ENCODE measurements at places on chromosomes 7 and 10.
A peak's percentile ranks its signal among the peaks of the same experiment; 100 is the strongest.

DNA sequence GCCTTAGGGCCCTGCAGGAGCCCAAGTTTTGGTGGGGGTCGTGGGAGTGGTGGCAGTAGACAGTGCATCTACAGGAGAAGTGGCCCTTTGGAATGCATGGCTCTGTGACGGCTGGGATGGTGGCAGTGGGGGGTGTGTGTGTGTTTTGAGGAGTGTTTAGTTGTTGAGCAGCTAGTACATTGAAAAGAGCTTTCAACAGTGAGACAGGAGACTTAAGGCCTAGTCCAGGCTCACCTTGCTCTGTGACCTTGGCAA, 27.1 kb downstream of the ZNF775 start:
- peak overlapping the region; percentile 81 for H3K27ac ChIP-seq
- H3K4me1 ChIP-seq, result peaks cover 44% of the 10 kb centered on the region
- DNase-seq, result no peak
- peaks cover 4% of the 10 kb centered on the region for H3K36me3 ChIP-seq

GRCh38 chr10:132401401-132402118, 4.6 kb downstream of the PWWP2B start:
- no peak overlapping the region for H3K27ac ChIP-seq
- peaks cover 8% of the 10 kb centered on the region for H3K36me3 ChIP-seq
- no peak for DNase-seq
- H3K4me1 ChIP-seq, result peaks cover 21% of the 10 kb centered on the region
- H3K27me3 ChIP-seq, result no peaks in the 10 kb centered on the region

- peaks cover 26% of the 10 kb centered on the region for H3K4me1 ChIP-seq
- H3K4me3 ChIP-seq, result no peak overlapping the region
- H3K36me3 ChIP-seq, result no peaks in the 10 kb centered on the region
- H3K27ac ChIP-seq, result no peak overlapping the region
Observed at GRCh38 chr7:69864822-69865221, 266.5 kb downstream of the AUTS2 start.

GRCh38 chr10:75613685-75614504, 182.5 kb downstream of the LRMDA start:
- no peak overlapping the region for H3K4me3 ChIP-seq
- no peak for DNase-seq

- peaks cover 25% of the 10 kb centered on the region for H3K27me3 ChIP-seq
- H3K27ac ChIP-seq, result no peak overlapping the region
- no peak for DNase-seq
- H3K4me3 ChIP-seq, result no peak overlapping the region
Observed at GRCh38 chr10:71675295-71675970, 44.1 kb downstream of the C10orf105 start.

GRCh38 chr10:12663863-12664262, 314.5 kb downstream of the CAMK1D start:
- H3K4me1 ChIP-seq, result peaks cover 20% of the 10 kb centered on the region
- H3K4me3 ChIP-seq, result no peak overlapping the region
- no peak for DNase-seq

DNA sequence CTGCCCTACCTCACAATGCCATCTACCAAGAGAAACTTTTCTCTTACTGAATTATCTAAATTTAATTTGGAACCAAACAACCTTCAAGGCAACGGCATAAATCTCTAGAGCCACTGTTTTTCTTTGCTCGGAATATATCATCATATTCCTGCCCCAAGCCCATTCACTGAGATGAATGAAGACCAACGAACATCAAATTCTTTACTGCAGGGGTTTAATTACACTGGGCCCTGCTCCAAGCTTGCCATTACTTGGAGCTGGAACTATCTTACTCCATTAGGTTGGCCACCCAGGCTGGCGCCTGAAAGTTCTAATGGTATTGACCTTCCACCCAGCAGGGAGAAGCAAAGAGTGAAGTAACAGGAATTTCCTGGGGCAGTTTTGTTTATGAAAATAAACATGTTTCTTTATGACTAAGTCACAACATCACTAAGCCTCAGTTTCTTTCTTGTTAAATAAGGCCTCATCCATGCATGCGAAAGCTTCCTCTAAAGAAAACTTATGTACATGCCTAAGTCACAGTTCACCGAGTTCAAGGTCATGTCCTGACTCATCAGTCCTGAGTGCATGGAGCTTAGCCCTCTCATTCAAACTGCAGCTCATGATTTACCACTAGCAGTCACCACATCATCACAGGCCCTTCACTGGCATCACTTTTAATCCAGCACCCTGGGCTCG, 42.1 kb upstream of the ANAPC16 start:
- peaks cover 18% of the 10 kb centered on the region for H3K36me3 ChIP-seq
- H3K27ac ChIP-seq, result peak overlapping the region; percentile 15
- DNase-seq, result no peak
- no peak overlapping the region for H3K4me3 ChIP-seq
- peaks cover 25% of the 10 kb centered on the region for H3K4me1 ChIP-seq

- peaks cover 2% of the 10 kb centered on the region for H3K27me3 ChIP-seq
- no peaks in the 10 kb centered on the region for H3K36me3 ChIP-seq
Observed at GRCh38 chr7:150842018-150842417, 10.3 kb upstream of the AOC1 start.

- DNase-seq, result peak; percentile 94
- H3K4me3 ChIP-seq, result peak overlapping the region; percentile 16
- peaks cover 63% of the 10 kb centered on the region for H3K4me1 ChIP-seq
Observed at GRCh38 chr10:71840177-71840957, 10.7 kb downstream of the PSAP start.

DNA sequence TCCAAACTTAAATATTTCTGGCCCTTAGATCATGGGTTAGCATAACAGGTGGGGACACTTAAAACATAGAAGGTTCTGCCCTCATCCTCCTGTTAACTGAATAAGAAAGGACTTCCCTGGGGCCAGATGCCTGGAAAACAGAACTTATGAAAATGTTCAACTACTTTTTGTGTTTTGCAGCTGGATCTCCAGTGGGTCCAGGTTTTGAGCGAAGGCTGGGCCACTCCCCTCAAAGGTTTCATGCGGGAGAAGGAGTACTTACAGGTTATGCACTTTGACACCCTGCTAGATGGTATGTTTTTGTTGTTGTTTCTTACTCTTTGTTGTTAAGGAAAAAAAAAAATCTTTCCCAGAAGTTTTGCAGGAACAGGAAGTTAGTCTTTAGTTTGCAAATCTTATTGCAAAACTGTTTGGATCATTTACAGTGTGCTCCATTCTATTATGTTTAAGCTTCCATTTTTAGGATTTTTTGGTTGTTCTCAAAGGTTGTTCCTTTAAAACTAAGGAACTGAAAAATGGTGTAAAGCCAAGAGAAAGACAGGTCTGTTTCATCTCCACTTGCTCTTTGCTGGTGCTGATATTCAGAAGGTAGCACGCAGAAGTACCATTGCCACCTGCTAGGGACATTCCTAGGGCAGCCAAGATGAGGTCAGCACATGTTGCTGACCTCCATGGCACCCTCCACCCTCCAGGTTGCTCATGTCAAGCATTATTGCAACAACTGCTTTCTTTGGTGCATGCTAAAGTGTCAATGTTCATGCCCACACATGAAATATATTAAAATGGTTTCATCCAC, 56.1 kb downstream of the PAPSS2 start:
- no peaks in the 10 kb centered on the region for H3K4me1 ChIP-seq
- no peak overlapping the region for H3K27ac ChIP-seq
- H3K27me3 ChIP-seq, result no peaks in the 10 kb centered on the region
- H3K4me3 ChIP-seq, result no peak overlapping the region
- no peaks in the 10 kb centered on the region for H3K36me3 ChIP-seq

DNA sequence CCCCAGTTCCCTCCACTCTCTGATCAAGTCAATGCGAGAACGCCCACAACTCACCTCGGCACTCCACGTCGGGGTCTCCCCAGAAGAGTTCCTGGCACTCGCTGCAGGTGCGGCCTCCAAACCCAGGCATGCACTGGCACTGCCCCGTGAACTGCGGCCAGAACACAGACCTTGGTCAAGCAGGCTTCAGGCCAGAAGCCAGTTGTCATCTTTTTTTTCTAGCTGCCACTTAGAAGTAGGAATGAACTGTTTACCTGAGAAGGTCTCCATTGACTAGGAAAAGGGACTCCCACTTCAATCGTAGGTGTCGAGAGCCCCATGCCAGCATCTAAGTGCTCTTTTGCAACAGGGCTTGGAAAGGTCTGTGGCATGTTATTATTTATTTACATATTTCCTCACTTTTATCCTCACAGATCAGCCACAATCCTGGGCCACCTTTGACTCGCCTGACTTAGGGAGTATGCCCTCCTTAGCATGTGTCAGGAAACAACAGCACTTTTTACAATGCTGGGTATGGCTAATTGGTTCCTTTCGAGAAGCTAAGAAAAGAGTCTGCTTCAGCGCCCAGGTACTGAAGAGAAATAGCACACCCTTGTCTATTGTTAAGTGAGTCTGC, 51.7 kb downstream of the LAMB1 start:
- H3K27ac ChIP-seq, result peak overlapping the region; percentile 84
- H3K4me1 ChIP-seq, result peaks cover 84% of the 10 kb centered on the region
- no peaks in the 10 kb centered on the region for H3K27me3 ChIP-seq
- no peak for DNase-seq
- peaks cover 77% of the 10 kb centered on the region for H3K36me3 ChIP-seq
- no peak overlapping the region for H3K4me3 ChIP-seq

DNA sequence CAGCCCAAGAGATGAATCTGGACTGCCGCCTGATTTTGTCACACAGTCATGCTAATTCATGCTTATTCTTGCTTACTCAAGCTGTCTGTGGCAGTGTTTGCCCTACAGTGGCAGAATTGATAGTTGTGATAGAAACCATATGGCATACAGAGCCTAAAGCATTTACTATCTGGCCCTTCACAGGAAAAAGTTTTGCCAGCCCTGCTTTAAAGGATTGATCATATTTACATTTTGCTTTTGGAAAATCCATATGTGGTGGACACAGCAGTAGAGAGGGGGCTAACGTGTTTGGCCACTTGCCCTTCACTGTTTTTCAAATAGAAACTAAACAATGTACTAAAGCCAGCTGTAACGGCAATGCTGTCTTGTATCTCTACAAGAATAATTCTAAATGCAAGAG, 974.0 kb upstream of the GHITM start:
- H3K4me1 ChIP-seq, result peaks cover 5% of the 10 kb centered on the region
- H3K4me3 ChIP-seq, result no peak overlapping the region
- no peak for DNase-seq
- no peaks in the 10 kb centered on the region for H3K27me3 ChIP-seq

- H3K27ac ChIP-seq, result no peak overlapping the region
- H3K36me3 ChIP-seq, result no peaks in the 10 kb centered on the region
- H3K4me3 ChIP-seq, result no peak overlapping the region
- no peaks in the 10 kb centered on the region for H3K4me1 ChIP-seq
Observed at GRCh38 chr7:155985518-155986250, 173.4 kb upstream of the SHH start.

GRCh38 chr10:3723766-3724165, 61.2 kb downstream of the KLF6 start:
- no peaks in the 10 kb centered on the region for H3K4me1 ChIP-seq
- no peak for DNase-seq
- peaks cover 8% of the 10 kb centered on the region for H3K27me3 ChIP-seq
- no peaks in the 10 kb centered on the region for H3K36me3 ChIP-seq
- no peak overlapping the region for H3K4me3 ChIP-seq

DNA sequence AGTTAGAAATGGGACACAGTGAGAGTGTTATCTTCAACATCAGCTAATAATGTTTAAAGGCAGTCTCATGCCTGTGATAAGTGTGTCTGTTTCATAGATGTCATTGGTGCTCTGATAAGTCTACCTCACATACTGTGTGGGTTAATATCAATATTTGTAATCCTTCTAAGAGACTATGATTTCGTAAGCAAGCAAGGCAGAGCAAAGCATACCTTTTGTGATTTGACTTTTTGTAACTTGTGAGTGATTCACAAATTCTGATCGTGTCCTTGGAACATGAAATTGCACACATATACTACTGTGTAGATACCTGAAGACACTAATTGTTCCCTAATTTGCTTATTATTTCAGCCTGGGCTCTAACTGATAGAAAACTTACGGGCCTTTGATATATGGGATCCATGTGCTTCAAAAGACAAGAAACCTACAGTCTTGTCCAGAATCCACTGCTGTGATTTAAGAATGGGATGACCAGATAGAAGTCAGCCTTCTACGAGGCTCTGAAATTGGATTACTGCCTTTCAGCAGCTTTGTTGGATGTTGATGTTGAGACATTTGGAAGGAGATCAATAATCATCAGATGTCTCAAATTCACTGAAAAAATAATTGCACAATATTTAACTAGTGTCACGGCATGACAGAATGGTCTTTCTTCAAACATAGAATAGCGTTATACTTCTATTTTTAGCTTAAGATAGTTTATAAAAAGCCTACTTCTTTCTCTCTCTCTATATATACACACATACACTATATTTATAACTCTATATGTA, 63.2 kb upstream of the KLF6 start:
- no peak for DNase-seq
- no peaks in the 10 kb centered on the region for H3K27me3 ChIP-seq
- no peak overlapping the region for H3K4me3 ChIP-seq
- H3K36me3 ChIP-seq, result no peaks in the 10 kb centered on the region

GRCh38 chr10:88881922-88882645, 2.0 kb downstream of the STAMBPL1 start:
- no peak for DNase-seq
- no peaks in the 10 kb centered on the region for H3K27me3 ChIP-seq
- H3K4me3 ChIP-seq, result peak overlapping the region; percentile 42
- H3K4me1 ChIP-seq, result peaks cover 37% of the 10 kb centered on the region
- H3K36me3 ChIP-seq, result no peaks in the 10 kb centered on the region

DNA sequence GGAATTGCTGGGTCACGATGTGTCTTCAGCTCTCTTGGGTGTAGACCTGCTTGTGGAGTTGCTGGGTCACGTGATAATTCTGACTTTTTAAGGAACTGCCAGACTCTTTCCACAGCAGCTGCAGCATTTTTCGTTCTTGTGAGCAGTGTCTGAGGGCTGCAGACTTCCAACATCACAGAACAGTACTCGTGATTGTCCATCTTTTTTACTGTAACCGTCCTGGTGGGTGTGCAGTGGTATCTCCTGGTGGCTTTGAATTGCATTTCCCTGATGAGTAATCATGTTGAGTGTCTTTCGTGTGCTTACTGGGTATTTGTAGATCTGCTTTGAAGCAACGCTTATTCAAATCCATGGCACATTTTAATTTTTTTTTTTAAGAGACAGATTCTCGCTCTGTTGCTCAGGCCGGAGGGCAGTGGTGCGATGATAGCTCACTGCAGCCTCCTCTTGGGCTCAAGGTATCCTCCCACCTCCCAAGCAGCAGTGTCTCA, 22.7 kb downstream of the INPP5A start:
- peaks cover 9% of the 10 kb centered on the region for H3K4me1 ChIP-seq
- no peaks in the 10 kb centered on the region for H3K36me3 ChIP-seq
- no peak for DNase-seq
- H3K27ac ChIP-seq, result no peak overlapping the region

DNA sequence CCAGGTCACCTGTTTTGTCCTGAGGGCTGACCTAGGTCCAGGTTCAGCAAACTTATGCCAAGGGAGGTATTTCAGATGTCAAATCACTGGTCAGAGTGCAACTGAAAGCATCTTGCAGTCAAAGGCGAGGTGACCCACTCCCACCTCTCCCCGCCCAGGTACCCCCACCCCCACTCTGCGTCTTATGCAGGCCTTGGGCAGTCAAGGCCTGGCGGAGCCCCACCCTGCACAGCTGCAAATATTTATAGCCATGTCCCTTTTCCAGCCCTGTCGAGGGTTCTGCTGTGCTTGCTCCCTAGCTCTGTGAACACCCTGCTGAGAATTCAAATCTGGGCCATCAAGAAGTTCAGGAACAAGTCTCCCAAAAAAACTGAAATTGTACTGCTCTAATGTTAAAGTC, 40.6 kb upstream of the BMPR1A start:
- DNase-seq, result no peak
- no peaks in the 10 kb centered on the region for H3K27me3 ChIP-seq
- peaks cover 6% of the 10 kb centered on the region for H3K4me1 ChIP-seq
- no peaks in the 10 kb centered on the region for H3K36me3 ChIP-seq
- no peak overlapping the region for H3K27ac ChIP-seq

GRCh38 chr10:129030603-129030895, 436.5 kb upstream of the MGMT start:
- no peaks in the 10 kb centered on the region for H3K4me1 ChIP-seq
- H3K27ac ChIP-seq, result no peak overlapping the region
- DNase-seq, result no peak
- H3K36me3 ChIP-seq, result no peaks in the 10 kb centered on the region
- H3K4me3 ChIP-seq, result no peak overlapping the region

Data from osteocyte (in vitro differentiated cells).